ENCODE measurements at places on chromosomes 7 and 10.
A peak's percentile ranks its signal among the peaks of the same experiment; 100 is the strongest.

- DNase-seq = no peak
Measured at GRCh38 chr10:31477584-31477983, 158.6 kb downstream of the ZEB1 start.

- DNase-seq = no peak
Measured at GRCh38 chr10:35486297-35486990, 118.7 kb upstream of the GJD4 start.

DNA sequence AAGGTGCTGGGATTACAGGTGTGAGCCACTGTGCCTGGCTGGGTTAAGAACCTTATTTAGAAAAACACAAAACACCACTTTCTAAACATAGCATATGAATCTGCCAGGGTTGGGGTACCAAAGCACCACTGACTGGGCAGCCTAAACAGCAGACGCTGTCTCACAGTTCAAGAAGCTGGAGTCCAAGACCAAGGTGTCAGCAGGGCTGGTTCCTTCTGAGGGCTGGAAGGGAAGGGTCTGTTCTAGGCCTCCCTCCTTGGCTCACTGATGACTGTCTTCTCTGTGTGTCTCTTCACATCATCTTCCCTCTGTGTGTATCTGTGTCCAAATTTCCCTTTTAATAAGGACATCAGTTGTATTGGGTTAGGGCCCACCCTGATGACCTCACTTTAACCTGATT, 49.6 kb downstream of the HIPK2 start:
- no peak for DNase-seq

DNA sequence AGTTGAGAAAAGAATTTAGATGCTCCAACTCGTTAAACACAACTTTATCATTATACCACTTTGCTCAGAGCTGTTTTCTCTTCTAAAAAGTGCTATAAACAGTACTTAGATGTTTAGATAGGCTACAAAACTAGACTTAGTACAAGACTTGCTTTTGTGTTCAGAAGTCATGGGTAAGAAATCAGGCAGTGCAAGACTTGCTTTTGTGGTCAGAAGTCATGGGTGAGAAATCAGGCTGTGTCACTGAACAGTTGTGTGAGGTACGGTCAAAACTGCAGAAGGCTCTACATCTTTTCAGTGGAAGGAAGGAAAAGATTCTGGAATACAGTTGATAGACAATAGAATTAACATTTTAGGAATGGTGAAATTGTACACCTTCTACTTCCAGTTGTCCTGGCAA, 239.7 kb downstream of the DNAJB9 start:
- no peak for DNase-seq

DNA sequence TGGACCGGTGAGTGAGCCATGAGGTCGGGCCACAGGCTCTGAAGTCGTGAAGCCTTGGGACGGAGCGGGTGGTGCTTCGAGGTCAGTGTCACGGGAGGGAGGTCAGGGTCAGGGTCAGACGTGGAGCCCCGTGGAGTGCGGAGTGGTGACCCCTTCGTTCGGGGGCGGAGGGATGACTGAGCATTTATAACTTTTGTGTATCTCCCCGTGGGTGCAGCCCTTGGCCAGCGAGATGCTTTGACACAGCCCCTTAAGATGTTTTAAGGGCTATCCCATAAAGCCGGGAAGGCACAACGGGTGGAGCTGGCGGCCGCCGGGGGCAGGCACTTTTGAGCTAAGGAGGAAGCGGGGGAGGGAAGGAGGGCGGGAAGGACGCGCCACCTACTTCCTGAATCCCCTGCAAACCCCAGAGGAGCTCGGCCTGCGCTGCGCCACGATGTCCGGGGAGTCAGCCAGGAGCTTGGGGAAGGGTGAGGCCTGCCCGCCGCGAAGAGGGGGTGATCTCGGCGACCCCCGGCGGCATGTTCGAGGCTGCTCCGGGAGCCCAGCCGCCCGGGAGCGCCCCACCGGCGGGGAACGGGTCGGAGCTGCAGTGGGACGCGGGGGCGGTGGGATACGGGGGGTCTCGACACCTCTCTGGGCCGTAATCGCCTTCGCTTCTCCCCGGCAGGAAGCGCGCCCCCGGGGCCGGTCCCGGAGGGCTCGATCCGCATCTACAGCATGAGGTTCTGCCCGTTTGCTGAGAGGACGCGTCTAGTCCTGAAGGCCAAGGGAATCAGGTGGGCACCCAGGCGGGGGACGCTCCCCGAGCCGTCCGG, at the start of gene GSTO1:
GSTO1 (plus strand) TSS at position 400 of the 818 bp plus-strand sequence; CDS start at position 437, 37 bp downstream.
- DNase-seq = peak; percentile 72

GRCh38 chr7:143436325-143436946, 6.8 kb upstream of the TAS2R60 start:
- DNase-seq = no peak

DNA sequence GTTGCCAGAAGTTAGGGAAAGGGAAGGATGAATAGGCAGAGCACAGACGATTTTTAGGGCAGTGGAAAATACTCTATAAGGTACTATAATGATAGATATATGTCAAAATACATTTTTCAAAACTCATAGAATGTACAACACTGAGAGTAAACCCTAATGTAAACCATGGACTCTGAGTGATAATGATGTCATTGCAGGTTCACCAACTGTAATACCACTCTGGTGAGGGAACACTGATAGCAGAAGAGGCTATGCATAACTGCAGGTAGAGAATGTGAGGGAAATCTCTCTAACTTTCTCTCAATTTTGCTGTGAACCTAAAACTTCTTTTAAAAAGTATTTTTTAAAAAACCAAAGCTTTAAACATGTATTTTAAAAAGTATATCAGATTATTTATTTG, 22.1 kb downstream of the POT1 start:
- DNase-seq = no peak

Data from hindlimb muscle (tissue), 1 donor.